IPS DF 6.9 (cell line): ENCODE measurements at places on chromosomes 3 and 15.

- H3K27ac ChIP-seq, result no peak overlapping the region
- no peaks in the 10 kb centered on the region for H3K27me3 ChIP-seq
- peaks cover 2% of the 10 kb centered on the region; the same call in 1 of the 2 replicates for H3K4me1 ChIP-seq
- no peaks in the 10 kb centered on the region for H3K36me3 ChIP-seq
- H3K4me3 ChIP-seq, result no peak overlapping the region
- DNase-seq, result no peak
Observed at GRCh38 chr3:30370681-30371271, 235.6 kb upstream of the TGFBR2 start.

DNA sequence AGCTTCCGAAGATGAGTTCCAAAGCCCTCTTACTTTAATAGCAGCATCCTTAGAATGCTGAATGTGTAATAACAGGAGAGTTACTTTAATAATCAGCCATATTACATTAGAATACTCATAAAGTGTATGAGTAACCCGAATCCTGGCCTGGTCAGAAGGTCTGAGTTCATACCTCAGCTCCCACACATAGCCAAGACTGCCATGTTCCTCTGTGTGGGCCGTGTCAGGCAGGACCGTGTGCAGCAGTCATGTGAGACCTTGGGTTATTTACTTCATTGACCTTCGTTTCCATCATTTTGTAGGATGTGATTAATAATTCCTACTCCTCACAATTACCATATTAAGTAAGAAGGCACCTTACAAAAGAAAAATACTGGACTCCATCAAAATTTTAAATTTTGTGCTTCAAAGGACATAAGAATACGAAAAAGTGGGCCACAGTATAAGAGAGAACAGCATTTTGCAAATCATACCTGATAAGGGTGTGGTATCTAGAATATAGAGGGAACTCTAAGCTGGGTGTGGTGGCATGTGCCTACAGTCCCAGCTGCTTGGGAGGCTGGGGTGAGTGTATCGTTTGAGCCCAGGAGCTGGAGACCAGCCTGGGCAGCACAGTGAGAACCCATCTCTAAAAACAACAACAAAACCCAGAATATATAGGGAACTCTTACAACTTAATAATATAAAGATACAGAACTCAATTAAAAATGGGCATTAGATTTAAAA lies 163.4 kb downstream of the ATG7 start:
- no peaks in the 10 kb centered on the region for H3K36me3 ChIP-seq
- no peak overlapping the region for H3K4me3 ChIP-seq
- no peak overlapping the region for H3K27ac ChIP-seq
- no peaks in the 10 kb centered on the region for H3K4me1 ChIP-seq
- no peak for DNase-seq
- H3K27me3 ChIP-seq, result no peaks in the 10 kb centered on the region

DNA sequence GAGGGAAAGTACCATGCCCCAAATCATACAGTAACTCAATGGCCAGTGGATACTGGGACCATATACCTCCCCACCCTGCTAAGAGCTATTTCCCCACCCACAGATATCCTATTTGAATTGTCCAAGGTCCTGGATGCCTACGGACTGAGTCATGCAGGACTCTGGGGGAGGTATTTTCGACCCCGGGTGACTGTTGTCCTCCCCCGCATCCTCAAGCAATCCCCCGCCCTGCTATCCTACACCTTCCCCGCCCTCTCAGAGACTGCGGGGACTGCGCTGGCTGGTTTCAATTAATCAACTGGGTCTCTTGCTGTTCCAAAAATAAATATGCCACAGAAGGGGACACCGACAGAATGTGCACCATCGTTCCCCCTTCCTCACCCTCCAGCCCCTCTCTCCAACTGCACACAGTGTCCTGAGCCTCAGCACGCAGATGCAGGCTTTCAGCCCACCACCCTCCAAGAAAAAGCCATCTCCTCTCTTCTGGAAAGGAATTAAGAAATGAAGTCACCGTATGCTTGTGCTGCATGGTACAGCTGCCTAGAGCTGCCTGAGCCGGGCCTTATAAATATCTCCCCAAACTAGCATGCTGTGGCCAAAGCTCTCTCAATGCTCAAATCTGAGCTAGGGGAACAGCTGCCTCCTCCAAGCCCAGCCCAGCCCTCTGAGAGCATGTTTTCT lies 8.1 kb downstream of the CAV3 start:
- H3K27me3 ChIP-seq, result no peaks in the 10 kb centered on the region
- DNase-seq, result no peak
- H3K4me1 ChIP-seq, result peaks cover 8% of the 10 kb centered on the region
- H3K36me3 ChIP-seq, result no peaks in the 10 kb centered on the region
- H3K4me3 ChIP-seq, result no peak overlapping the region
- H3K27ac ChIP-seq, result no peak overlapping the region

- DNase-seq, result no peak
- no peaks in the 10 kb centered on the region for H3K4me1 ChIP-seq
- no peak overlapping the region for H3K4me3 ChIP-seq
- no peak overlapping the region for H3K27ac ChIP-seq
Observed at GRCh38 chr3:138638641-138639040, 30.1 kb downstream of the FAIM start.

DNA sequence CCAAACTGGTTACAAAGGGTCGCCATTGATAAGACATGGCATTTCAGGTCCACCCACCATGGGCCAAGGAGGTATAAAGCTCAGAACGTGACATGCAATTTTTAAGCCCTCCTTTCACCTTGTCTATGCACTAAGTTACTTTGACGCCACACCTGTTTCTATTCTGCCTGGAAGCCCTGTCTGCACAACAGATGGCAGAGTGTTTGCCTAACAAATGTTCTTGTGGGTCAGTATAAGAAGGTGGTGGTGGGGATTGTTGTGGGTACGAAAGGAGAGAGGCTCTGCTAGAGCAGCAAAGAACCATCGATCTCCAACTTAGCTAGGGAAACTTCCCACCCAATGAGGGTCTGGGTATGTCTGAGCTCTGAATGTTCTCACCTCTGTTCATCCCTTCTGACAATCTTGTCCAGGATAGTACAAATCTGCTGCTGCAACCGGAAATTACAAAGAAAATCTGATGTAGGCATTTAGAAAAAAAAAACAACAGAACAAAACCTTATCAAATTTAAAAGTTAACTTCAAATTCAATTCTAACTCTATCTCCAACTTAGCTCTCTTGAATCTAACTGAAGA lies 945.0 kb upstream of the CFAP20DC start:
- H3K4me1 ChIP-seq, result no peaks in the 10 kb centered on the region
- no peaks in the 10 kb centered on the region for H3K36me3 ChIP-seq
- H3K27me3 ChIP-seq, result no peaks in the 10 kb centered on the region
- H3K4me3 ChIP-seq, result no peak overlapping the region
- no peak for DNase-seq
- H3K27ac ChIP-seq, result no peak overlapping the region

DNA sequence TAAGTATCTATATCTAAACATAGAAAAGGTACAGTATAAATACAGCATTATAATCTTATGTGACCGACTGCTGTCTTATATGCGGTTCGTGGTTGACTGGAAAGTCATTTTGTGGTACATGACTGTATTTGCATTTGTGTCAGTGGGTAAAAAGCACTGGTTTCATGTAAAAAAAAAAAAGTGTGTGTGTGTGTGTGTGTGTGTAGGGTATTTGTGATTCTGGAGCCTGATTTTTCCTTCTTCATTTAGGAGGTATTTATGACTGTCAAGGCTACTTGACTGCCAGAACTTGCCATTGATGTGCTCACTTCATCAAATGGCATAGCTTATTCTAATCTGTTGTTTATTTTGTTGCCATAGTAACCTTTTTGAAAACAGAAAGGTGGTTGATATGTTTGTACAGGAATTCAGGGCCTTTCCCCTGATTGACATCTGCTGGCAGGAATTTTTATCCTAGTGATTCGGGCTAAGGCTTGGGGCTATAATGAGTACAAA lies 63.2 kb downstream of the AKAP13 start:
- H3K27me3 ChIP-seq, result no peaks in the 10 kb centered on the region
- no peak for DNase-seq
- no peaks in the 10 kb centered on the region for H3K36me3 ChIP-seq
- no peak overlapping the region for H3K27ac ChIP-seq

DNA sequence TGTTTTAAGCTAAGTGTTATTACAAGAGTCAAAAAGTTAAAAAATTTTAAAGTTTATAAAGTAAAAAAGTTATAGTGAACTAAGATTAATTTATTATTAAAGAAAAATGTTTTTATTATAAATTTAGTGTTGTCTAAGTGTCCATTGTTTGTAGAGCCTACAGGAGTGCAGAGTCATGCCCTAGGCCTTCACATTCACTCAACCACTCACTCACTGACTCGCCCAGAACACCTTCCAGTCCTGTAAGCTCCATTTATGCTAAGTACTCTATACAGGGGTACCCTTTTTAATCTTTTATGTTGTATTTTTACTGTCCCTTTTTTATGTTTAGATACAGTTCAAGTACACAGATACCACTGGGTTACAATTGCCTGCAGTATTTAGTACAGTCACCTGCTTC lies 37.2 kb downstream of the EEFSEC start:
- no peak for DNase-seq
- H3K36me3 ChIP-seq, result no peaks in the 10 kb centered on the region
- no peak overlapping the region for H3K27ac ChIP-seq
- H3K4me1 ChIP-seq, result peaks cover 1% of the 10 kb centered on the region; the same call in 1 of the 2 replicates
- no peaks in the 10 kb centered on the region for H3K27me3 ChIP-seq
- H3K4me3 ChIP-seq, result no peak overlapping the region

- no peaks in the 10 kb centered on the region for H3K36me3 ChIP-seq
- H3K4me3 ChIP-seq, result no peak overlapping the region
- DNase-seq, result no peak
- H3K4me1 ChIP-seq, result no peaks in the 10 kb centered on the region
Observed at GRCh38 chr3:132325103-132325606, 7.9 kb downstream of the ACP3 start.

DNA sequence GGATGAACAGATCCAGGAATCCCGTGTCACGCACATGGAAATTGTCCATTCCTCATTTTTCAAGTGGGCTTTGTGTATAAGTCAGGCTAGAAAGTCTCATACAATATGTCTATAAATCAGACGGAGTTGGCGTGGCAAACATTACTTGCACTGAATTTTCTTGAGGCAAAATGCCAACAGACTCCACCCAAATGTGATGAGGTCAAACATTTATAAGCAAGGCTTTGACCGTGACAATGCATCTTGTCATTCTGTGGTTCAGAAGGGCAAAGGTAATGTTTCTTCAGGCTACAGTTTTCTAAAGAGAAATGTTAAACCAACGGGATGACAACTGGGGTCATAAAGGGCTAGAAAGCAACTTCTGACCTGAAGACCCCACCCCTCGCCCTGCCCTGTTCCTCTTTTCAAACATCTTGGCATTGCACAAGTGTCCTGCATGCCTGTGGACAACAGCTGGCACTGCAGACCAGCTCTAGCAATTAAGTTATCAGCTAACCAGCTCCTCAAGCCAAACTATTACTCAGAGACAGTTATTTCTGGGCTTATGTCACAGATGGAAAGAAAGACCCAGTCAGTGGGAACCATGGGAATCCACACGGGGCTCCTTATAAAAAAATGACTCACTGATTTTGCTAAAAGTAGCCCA lies 36.5 kb upstream of the SPTBN5 start:
- H3K27me3 ChIP-seq, result no peaks in the 10 kb centered on the region
- DNase-seq, result no peak
- no peak overlapping the region for H3K4me3 ChIP-seq
- peaks cover 6% of the 10 kb centered on the region; the same call in 1 of the 2 replicates for H3K4me1 ChIP-seq
- H3K36me3 ChIP-seq, result 0 out of 2 replicates have a peak, but pooled peaks cover 2% of the 10 kb centered on the region

DNA sequence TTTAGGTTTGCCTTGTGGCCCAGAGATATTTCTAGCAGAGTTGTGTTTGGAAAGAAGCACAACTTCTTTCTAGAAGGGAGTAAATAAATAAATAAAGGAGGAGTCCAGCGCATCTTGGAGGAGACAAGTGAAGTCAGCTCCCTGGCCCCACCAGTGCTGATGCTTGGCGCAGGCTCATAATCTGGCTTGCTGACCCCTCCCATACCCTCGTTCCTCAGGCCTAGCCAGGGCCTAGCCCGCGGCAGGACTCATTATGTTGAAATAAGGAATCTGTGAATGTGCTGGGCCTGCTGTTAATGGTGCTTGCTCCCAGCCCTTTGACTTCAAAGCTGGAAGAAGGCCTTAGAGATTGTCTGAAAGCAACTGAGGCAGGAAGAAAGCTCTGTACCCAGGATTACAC lies 3.1 kb downstream of the ZNF710 start:
- H3K4me1 ChIP-seq, result peaks cover 11% of the 10 kb centered on the region
- no peak overlapping the region for H3K4me3 ChIP-seq
- H3K27ac ChIP-seq, result no peak overlapping the region
- no peaks in the 10 kb centered on the region; the same call in 1 of the 2 replicates for H3K27me3 ChIP-seq

DNA sequence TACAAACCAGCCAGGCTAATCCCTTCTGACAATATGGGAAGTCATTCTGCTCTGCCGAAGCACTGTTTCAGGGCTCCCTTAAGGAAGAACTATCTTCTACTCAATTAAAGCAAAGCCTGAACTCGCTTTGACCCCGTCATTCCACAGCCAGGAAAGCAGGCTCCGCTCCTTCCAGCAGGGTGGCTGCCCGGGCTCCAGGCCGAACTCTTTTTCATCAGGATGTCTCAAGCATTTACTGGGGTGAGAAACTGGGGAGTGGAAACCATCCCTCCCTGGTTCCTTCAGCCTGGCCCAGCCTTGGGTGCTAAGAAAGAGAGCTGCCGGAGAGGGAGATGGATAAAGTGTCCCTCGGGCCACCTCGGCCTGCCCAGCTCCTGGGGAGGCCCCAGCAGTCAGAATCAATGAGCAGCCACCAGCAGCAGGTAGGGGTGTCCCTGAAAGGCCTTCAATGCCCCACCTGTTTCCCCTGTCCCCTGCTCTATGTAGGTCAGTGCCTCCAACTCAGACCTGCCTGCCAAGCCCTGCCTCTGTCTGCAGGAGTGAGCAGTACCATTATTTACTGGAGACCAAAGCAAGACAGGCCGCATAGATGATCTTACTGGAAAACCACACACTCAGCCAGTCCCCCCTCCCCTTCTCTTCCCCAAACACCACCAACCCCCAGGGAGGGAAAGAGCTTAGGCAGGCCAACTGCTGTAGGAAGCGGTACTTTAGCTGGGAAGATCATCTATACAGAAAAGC lies 225.6 kb upstream of the TLE3 start:
- H3K27ac ChIP-seq, result no peak overlapping the region
- H3K4me1 ChIP-seq, result no peaks in the 10 kb centered on the region
- no peak overlapping the region for H3K4me3 ChIP-seq
- no peak for DNase-seq
- H3K27me3 ChIP-seq, result no peaks in the 10 kb centered on the region

- peaks cover 7% of the 10 kb centered on the region for H3K4me1 ChIP-seq
- no peak for DNase-seq
- H3K27me3 ChIP-seq, result peaks cover 2% of the 10 kb centered on the region; the same call in 1 of the 2 replicates
- H3K27ac ChIP-seq, result no peak overlapping the region
- H3K4me3 ChIP-seq, result no peak overlapping the region
- no peaks in the 10 kb centered on the region for H3K36me3 ChIP-seq
Observed at GRCh38 chr3:46690798-46691197, 2.7 kb downstream of the ALS2CL start.

- H3K4me1 ChIP-seq, result no peaks in the 10 kb centered on the region
- DNase-seq, result no peak
- H3K27ac ChIP-seq, result no peak overlapping the region
- H3K4me3 ChIP-seq, result no peak overlapping the region
Observed at GRCh38 chr3:4045756-4046155, 246.5 kb downstream of the LRRN1 start.

GRCh38 chr3:156536524-156537316 lies 18.2 kb downstream of the SSR3 start:
- DNase-seq, result no peak
- no peak overlapping the region for H3K4me3 ChIP-seq
- H3K4me1 ChIP-seq, result peaks cover 8% of the 10 kb centered on the region
- H3K36me3 ChIP-seq, result no peaks in the 10 kb centered on the region; the same call in 1 of the 2 replicates
- H3K27me3 ChIP-seq, result no peaks in the 10 kb centered on the region; the same call in 1 of the 2 replicates

GRCh38 chr3:143307613-143308183 lies 188.1 kb downstream of the CHST2 start:
- H3K4me3 ChIP-seq, result no peak overlapping the region
- H3K27me3 ChIP-seq, result no peaks in the 10 kb centered on the region
- no peaks in the 10 kb centered on the region for H3K4me1 ChIP-seq
- H3K36me3 ChIP-seq, result no peaks in the 10 kb centered on the region
- no peak overlapping the region for H3K27ac ChIP-seq
